CD14-positive monocyte (primary cell): ENCODE measurements at places on chromosomes 1 and 21.

DNA sequence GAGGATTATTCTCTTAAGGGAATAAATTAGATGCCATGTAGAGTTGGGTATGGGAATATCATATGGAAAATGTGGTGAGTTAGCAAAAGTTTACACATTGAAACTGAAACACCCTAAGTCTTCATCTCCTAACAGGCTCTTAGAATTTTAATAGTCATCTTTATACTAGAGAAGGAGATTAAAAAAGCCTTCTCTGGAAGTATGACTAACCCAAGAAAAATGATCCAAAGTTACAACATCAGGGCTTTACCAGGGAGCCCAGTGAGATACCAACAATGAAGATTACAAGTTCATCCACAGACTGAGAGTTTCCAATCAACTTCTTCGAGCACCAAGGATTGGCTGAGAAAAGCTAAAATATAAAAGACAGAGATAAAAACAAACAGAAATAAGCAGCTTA lies 70.0 kb upstream of the KIAA0040 start:
- no peaks in the 10 kb centered on the region for H3K27me3 ChIP-seq
- H3K4me1 ChIP-seq, result no peaks in the 10 kb centered on the region
- no peak for DNase-seq
- no peaks in the 10 kb centered on the region for H3K36me3 ChIP-seq
- H3K4me3 ChIP-seq, result no peak overlapping the region

DNA sequence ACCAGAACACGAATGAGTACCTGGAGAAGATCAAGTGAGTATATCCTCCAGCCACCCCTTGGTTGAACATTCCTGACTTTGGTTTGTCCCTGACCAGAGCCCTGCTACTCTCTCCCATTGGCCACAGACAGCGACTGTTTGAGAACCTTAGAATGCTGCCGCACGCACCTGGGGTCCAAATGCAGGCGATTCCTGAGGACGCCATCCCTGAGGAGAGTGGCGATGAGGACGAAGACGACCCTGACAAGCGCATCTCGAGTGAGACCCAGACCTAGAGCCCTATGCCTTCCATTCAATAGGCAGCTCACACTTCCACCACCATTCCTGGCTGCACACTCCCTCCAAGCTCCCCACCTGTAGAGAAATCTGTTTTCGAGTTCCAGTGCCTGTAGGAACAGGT lies 4.5 kb downstream of the MARCKSL1 start:
- DNase-seq, result no peak
- no peak overlapping the region for H3K4me3 ChIP-seq
- H3K27ac ChIP-seq, result no peak overlapping the region
- H3K27me3 ChIP-seq, result peaks cover 15% of the 10 kb centered on the region

- H3K36me3 ChIP-seq, result peaks cover 96% of the 10 kb centered on the region
- H3K4me3 ChIP-seq, result no peak overlapping the region
- DNase-seq, result no peak
- H3K27me3 ChIP-seq, result no peaks in the 10 kb centered on the region
Measured at GRCh38 chr1:201966171-201966570, 10.9 kb downstream of the TIMM17A start.

- H3K36me3 ChIP-seq, result peaks cover 52% of the 10 kb centered on the region
- no peak overlapping the region for H3K4me3 ChIP-seq
- H3K4me1 ChIP-seq, result no peaks in the 10 kb centered on the region
- no peaks in the 10 kb centered on the region for H3K27me3 ChIP-seq
- DNase-seq, result no peak
- no peak overlapping the region for H3K27ac ChIP-seq
Measured at GRCh38 chr1:77796695-77797405, 17.4 kb downstream of the MIGA1 start.

DNA sequence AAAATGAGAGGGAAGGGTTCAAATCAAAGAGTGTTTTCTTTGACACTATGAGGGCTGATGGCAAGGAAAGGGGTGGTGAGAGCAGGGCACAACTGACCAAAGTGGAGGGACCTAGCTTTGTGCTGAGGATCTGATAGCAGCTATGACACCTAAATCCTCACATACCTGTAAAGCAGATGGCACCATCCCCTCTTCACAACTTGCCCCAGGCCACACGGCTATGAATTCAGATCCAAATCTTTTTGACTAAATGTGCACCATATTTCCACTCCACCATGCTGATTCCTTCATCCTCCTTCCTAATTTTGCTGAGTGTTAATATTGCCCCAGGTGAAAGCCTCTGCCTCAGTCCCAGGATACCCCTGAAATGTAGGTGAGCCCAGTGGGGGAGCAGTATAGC lies 385.7 kb downstream of the PLPP3 start:
- no peaks in the 10 kb centered on the region for H3K27me3 ChIP-seq
- DNase-seq, result no peak
- no peaks in the 10 kb centered on the region for H3K36me3 ChIP-seq
- no peak overlapping the region for H3K27ac ChIP-seq
- no peak overlapping the region for H3K4me3 ChIP-seq

GRCh38 chr1:244304156-244304555 lies 147.6 kb downstream of the ADSS2 start:
- H3K36me3 ChIP-seq, result no peaks in the 10 kb centered on the region
- peaks cover 53% of the 10 kb centered on the region for H3K4me1 ChIP-seq
- peak; percentile 73 for DNase-seq
- H3K4me3 ChIP-seq, result peak overlapping the region; percentile 48

GRCh38 chr1:23403735-23404486 lies 20.6 kb downstream of the TCEA3 start:
- H3K4me1 ChIP-seq, result peaks cover 32% of the 10 kb centered on the region
- DNase-seq, result peak; percentile 76
- no peak overlapping the region for H3K27ac ChIP-seq
- H3K36me3 ChIP-seq, result no peaks in the 10 kb centered on the region
- H3K27me3 ChIP-seq, result no peaks in the 10 kb centered on the region

DNA sequence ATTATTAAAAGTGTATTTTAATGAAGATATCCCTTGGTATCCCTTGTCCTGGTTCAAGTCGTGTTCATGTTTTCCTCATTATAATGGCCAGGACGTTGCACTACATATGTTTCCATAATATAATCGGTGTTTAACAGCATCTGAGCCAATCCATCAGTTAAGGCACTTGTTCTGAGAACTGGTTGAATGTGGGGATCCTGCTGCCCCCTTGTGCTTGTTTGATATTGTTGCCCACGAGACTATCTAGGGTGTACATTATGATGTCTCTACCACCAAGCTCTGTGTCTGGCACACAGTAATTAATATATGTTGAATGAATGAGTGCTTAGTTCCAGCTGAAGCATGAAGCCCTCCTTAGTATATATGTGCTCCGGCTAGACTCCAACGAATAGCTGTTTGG lies 193.0 kb downstream of the CACNA1E start:
- no peaks in the 10 kb centered on the region for H3K4me1 ChIP-seq
- no peaks in the 10 kb centered on the region for H3K27me3 ChIP-seq
- H3K4me3 ChIP-seq, result no peak overlapping the region
- no peak for DNase-seq
- H3K27ac ChIP-seq, result no peak overlapping the region
- H3K36me3 ChIP-seq, result no peaks in the 10 kb centered on the region

DNA sequence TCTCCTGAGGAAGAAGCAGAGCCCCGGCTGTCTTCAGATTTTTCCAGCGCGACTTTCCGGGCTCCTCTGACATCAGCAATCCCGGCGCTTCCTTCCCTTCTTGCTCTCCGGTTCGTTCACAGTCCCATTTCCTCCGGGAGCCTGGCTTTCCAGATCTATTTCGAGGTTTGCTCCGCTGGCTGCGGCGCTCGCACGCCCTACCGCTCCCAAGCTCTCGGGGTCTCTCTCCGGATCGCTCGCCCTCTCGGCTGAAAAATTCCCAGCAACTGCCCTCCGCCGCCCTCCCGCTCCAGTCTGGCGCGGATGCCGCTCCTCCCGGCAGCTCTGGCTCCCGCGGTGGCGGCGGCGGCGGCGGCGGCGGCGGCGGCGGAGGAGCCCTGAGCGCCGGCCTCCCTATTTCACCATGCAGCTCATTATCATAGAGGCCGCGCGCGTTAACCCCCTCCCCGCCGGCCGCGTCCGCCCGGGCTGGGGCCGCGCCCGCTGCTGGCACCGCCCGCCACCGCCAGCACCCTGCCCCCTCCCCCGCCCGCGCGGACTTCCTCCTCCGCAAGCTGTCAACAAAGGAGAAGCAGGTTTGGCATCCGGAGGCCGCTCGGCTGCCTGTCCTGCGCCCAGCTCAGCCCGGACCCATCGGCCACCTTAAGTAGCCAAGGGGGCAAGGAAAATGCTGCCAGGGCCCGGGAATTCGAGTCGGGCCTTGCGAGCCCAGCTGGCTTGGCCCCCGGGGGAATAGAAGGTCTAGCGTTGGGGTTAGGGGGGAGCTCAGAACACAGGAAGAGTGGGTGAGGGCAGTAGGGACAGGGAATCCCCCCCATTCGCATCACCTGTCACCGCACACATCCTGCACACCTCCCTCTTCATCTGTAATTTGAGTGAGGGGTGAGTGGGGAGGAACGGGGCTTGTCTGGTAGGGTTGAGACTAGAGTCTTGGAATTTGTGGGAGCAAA lies at the start of gene PLXNA2:
Gene PLXNA2 (minus strand): TSS at position 418 of the 950 bp plus-strand sequence. CDS start 26,462 bp downstream, outside the sequence.
- peak; percentile 87 for DNase-seq
- peaks cover 48% of the 10 kb centered on the region for H3K27me3 ChIP-seq
- H3K36me3 ChIP-seq, result no peaks in the 10 kb centered on the region
- H3K4me1 ChIP-seq, result peaks cover 32% of the 10 kb centered on the region
- H3K27ac ChIP-seq, result peak within 1 kb of the TSS; percentile 59

- DNase-seq, result no peak
- H3K36me3 ChIP-seq, result no peaks in the 10 kb centered on the region
- H3K27me3 ChIP-seq, result peaks cover 31% of the 10 kb centered on the region
Measured at GRCh38 chr1:201652181-201652580, 113.3 kb downstream of the NAV1 start.

DNA sequence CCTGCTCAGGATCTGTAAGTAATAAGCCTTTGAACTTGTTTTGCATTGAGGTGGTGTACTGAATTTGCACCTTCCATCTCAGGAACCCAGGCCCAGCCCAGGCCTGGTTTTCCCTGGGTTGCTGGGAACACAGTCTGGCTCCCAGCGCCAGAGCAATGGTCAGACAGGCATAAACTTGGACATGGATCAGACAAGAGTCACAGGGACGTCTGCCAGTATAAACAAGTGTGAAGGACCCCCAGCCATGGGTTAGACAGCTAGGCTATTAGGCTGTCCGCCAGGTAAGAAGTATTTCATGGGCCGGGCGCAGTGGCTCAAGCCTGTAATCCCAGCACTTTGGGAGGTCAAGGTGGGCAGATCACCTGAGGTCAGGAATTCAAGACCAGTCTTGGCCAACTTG lies 5.5 kb downstream of the IFNLR1 start:
- H3K4me3 ChIP-seq, result no peak overlapping the region
- peaks cover under 1% of the 10 kb centered on the region for H3K4me1 ChIP-seq
- no peak overlapping the region for H3K27ac ChIP-seq
